Caudate nucleus (tissue), 63 donors: ENCODE measurements at places on chromosomes 12 and 14.
A peak's percentile ranks its signal among the peaks of the same experiment; 100 is the strongest.

- no peak for DNase-seq
Measured at GRCh38 chr12:48004053-48004941, at the start of gene COL2A1. TSS of gene COL2A1 (minus strand) at chr12:48004476. CDS start at chr12:48004321, 155 bp downstream.

- DNase-seq, result no peak
Measured at GRCh38 chr14:68780358-68781160, 12.3 kb downstream of the ZFP36L1 start.

DNA sequence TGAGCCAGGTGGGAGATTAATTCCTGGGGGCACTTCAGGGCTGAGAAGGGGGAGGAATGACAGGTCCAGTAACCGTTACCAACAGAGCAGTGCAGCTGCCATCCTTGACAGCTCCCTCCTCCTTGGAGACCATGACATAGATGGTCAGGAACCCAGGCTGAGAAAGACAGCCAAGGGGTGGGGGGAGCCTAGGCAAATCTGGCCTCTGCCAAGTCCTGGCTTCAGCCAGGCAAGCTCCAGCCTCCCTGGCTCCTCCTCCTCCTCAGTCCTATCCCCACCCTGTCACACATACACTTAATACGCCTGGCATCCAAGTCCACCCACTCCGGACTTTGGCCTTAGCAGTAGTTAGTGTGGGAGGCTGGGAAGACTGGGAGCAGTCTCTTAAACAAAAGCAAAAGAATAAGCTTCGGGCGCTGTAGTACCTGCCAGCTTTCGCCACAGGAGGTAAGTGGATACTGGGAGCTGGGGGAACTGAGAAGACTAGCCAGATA, at the start of gene RDH5:
Gene RDH5, plus strand, starts transcription at position 323 of the 494 bp plus-strand sequence. CDS start 792 bp downstream, outside the sequence.
- no peak for DNase-seq

- DNase-seq, result no peak
Measured at GRCh38 chr14:105317546-105317945, 3.0 kb downstream of the PACS2 start.

DNA sequence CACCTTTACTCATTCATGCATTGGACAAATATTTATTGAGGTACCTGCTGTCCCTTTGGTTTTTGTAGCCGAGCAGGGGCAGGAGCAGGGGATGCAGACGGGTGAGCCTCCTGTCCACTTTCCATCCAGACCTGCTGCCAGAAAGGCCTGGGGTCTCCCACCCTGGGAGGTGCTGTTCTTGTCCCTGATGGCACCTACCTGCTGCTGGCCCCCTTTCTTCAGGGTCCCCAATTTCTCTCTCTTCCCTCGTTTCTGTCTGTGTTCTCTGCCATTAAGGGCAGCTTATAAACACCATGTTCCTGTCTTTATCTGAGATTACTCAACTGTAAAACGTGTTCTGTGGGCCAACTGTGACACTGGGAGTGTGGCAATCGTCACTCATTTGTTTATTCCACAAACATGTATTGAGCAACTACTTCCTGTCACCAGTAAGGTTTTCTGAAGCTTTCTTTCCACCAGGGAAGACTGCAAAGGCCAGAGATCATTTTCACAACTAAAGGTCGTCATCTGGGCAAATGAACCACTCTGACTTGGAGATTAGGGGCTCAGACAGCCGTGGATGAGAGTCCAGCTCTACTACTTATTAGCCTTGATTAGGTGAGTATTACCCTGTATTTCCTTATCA, at the start of gene HAL:
Gene HAL, minus strand, starts transcription at position 311 of the 625 bp plus-strand sequence. CDS start 434 bp downstream, outside the sequence.
- DNase-seq, result no peak

DNA sequence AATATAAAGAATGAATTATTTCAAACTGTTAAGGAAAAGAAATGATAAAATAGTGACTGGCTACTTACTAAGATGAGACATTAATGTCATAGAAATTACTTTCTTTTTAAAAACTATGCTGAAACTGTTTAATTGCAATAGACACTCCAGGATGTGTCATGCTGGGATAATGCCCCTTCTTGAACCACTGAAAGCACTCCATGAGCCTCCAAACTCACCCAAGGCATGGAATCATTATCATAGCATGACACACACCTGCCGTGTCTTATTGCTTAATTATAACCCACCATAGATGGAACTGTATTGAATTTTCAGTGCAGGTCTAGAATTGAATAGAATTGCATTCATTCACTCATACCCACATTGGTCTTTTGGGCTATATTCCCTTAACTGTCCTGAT, 4.3 kb downstream of the MBIP start:
- no peak for DNase-seq

- no peak for DNase-seq
Measured at GRCh38 chr12:6961695-6962284, 8.7 kb downstream of the PHB2 start.

GRCh38 chr14:43956741-43957140, 550.3 kb downstream of the FSCB start:
- no peak for DNase-seq

- no peak for DNase-seq
Measured at GRCh38 chr12:325906-326305, 63.2 kb downstream of the KDM5A start.

DNA sequence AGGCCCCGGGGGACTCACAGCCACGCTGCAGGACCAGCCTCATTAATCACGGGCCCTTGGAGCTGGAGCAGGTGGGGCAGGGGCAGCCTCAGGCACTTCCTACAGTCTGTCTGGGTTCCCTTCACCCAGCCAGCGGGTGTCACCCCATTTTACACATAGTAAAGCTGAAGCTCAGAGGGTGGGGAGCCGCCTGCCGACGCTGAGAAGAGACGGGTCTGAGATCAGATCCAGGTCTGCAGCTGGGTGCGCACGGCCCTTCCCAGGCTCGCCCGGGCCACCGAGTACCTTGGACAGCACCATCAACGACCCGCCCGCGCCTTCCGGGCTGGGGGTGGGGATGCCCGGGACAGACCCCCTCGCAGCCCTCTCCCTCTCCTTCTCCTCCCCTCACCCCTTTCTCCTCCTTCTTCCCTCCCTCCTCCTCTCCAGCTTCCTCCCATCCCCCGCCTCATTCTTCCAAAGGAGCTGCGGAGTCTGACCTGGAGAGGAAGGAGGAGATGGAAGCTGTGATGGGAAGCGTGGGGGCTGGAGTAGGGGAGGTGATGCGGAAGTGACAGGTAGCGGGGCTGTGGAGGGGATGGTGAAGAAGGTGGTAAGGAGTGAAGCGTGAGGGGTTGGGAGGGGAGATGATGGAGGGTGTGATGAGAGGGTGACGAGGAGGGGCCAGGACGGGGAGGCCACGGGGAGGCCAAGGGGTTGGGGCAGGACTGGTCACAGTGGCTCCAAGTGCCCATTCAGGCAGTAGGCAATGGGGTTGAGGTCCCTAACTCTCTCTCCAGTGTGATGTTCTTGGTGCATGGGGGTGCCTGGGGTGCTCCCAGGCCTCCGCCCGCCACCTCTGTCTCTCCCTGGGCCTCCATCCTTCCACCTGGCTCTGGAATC, 8.8 kb downstream of the DTX1 start:
- peak; percentile 32 for DNase-seq

GRCh38 chr14:22485178-22485577, 103.8 kb downstream of the DAD1 start:
- no peak for DNase-seq

DNA sequence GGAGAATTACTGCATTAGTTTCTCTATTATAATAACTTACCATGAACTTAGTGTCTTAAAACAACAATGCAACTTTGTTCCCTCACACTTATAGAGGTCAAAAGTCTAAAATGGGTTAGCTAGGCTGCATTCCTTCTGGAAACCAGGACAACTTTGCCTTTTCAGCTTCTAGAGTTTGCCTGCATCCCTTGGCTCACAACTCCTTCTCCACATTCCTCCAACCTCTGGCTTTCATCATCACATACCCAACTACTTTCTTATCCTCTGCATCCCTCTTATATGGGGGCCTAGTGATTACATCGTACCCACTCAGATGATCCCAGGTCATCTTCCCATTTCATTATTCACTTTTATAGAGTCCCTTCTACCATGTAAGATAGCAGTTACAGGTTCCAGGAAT, 251.1 kb downstream of the C12orf50 start:
- no peak for DNase-seq

GRCh38 chr12:49345051-49345824, 1.4 kb upstream of the DNAJC22 start:
- DNase-seq, result no peak

DNA sequence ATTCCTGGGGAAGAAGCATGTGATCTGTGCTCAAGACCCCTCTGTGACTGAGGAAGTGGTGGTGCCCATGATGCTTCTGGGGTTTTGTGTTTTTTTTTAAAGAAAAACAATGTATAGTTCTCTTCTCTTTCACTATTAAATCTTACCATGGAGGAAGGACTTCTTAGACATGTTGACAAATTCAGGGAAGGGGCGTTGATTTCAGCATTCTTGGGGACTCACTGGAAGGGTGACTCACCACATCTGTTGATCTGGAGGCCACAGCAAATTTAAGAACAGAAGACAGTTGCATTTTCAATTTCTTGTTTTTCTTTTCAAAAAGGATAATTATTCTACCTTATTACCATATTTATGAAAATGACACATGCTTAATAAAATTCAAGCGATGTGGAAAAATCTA, 152.9 kb upstream of the RTL1 start:
- no peak for DNase-seq

DNA sequence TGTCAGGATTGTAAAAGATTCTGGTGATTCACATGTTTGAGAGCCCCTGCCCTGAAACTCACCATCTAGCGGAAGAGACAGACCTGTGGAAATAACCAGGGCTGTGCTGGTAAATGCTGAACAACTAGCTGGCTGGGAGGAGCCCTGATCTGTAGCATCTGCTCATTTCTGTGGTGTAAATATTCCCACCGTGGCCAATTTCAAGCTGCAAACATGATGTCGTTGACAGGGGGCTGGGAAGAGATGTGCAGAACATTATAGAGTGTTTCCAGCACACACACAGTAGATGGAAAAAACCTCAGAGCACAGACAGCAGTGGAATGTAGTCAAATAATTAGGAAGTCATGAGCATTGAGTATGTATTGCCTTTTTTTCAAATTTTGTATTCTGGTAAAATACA, 138.2 kb downstream of the PHETA1 start:
- no peak for DNase-seq

DNA sequence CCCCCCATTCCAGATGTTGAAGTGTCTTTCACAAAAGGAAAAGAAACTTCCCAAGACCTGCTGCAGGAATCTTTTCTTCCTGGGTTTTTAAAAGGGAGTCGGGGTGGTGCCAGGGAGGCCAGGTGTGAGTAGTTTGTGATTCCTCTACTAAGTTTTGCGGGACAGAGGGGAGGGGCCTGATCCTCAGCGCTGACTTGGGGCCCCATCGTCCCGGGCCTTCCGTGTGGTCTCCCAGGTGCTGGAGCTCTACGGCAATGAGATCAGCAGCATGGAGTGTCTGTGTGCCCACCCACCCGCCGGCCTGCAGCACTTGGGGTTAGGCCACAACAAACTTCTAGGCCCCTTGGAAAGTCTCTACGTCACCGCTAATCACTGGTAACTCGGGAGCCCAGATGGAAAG, 4.5 kb downstream of the LRRC43 start:
- no peak for DNase-seq

- no peak for DNase-seq
Measured at GRCh38 chr14:77861201-77861600, 61.3 kb downstream of the ADCK1 start.

DNA sequence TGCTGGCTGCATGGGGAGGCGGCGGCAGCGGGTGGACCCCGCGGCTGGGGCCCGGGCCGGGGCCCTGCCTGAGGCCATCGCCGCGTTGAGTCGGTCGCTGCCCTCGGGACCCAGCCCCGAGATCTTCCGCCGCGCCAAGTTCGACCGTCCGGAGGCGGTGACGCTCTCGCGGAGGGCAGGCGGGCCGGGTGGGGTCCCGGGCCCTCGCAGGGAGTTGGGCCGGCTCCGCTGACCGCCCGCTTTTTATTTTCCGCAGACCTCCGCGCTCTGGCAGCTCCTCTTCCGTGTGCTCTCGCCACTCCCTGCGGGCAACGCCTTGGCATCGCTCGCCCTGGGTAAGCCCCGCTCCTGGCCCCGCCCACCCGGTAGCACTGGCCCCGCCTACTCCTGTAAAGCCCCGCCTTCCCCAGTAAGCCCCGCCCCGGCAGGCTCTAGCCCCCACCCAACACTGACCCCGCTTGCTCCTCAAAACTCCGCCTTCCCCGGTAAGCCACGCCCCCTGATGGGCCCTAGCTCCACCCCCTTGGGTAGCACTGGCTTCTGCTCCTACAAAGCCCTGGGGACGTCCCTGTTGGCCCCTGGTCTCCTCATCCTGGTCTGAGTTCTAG, 424 bp downstream of the TEDC1 start:
- no peak for DNase-seq

DNA sequence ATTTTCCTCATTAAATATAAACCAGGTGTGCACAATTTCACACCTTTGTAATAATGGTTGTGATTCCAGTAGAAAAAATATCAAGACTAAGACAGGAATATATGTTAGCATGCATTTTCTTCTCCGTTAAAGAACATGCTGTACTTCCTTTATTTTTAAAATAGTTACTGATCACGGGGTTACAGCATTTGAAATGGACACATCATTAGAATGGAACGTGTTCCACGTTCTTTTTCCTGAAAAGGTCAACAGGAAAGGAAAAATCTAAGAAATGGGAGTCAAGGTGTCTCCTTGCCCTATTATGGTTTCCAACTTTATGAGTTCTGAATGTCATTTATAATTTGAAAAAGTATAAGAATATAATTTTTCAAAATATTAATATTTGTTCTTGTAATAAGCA, 1325.7 kb downstream of the SLC16A7 start:
- no peak for DNase-seq

- DNase-seq, result no peak
Measured at GRCh38 chr14:66085665-66086064, 400.5 kb upstream of the CCDC196 start.

DNA sequence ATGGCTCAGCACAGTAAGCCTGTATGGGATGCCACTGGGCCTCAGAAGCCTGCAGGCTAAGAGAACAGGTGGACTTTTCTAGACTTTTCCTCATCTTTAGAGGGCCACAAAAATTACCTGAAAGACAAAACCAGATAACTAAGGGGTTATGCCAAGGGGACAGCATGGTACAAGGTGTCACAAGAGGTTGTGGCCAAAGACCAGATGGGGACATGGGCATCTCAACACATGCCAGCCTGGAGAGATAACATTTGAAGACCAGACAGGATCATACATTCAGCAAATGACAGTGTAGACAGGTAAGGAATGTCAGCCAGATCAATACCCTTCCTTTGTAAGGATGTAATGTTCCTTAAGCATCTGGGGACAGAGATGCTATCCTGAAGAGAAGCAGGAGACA, 8.9 kb upstream of the CRY1 start:
- no peak for DNase-seq

- no peak for DNase-seq
Measured at GRCh38 chr12:103301642-103302591, 193.9 kb downstream of the C12orf42 start.

DNA sequence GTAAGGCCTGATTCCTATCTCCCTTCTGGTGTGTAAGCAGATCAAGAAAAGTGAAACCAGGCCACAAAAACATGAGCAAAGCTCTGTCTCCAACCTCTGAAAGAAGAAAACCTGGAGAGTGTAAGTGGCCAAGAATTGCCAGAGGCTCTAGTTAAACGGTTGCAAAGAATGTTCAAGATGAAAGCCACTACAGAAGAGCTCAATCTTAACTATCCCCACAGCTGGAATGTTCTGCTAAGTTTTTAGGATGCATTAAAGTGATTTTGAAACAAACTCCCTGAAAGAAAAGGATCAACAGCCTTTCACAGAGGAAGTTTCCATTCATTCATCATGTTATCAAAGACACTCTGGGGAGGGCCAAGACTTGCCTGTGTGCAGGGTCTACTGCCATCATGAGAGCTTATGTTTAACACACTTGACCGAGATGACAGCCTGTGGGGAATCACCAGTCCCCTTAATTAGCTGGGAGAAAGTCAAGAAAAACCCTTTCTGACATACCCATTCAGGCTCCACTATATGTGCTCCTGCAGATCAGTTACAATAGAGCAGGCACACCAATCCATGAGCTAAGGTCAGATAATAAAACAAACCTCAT, 128.0 kb upstream of the OVCH1 start:
- no peak for DNase-seq
